Activated T-helper 2 cell treated with anti-CD3 and anti-CD28 coated beads, Interferon-gamma antibody, Interleukin-2, Interleukin-4, amounts not matched to agents 10 μg/mL and 5 μg/mL and 100 μg/mL, durations not matched to agents 14 hours and 24 hours and 36 hours (primary cell): ENCODE measurements at places on chromosomes 4 and X.

GRCh38 chr4:123463869-123464268, 67.3 kb downstream of the SPRY1 start:
- H3K27ac ChIP-seq, result no peak overlapping the region
- peaks cover 4% of the 10 kb centered on the region for H3K4me1 ChIP-seq
- peaks cover 3% of the 10 kb centered on the region for H3K27me3 ChIP-seq
- no peak overlapping the region for H3K4me3 ChIP-seq
- no peak for DNase-seq
- no peaks in the 10 kb centered on the region for H3K36me3 ChIP-seq

GRCh38 chr4:10416441-10416840, 40.8 kb downstream of the ZNF518B start:
- H3K4me1 ChIP-seq, result peaks cover 15% of the 10 kb centered on the region
- H3K36me3 ChIP-seq, result no peaks in the 10 kb centered on the region
- no peak overlapping the region for H3K27ac ChIP-seq
- H3K4me3 ChIP-seq, result no peak overlapping the region

DNA sequence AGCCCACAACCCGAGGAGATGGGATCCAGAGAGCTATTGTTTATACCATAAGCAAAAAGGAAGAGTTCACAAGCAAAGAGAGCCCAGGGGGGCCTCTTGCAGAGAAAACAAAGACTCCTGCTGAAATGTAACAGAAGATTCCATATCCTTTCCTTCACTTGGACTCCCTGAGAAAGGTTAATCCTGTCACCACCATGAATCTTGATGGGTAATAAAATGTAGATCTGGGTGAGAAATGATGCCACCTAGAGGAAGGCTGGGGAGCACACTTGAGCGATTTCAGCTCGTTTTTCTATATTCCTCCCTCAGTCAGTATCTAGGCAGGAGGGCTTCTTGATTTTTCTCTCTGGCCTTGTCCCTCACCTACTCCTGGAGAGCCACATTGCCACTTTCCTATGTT, 10.2 kb upstream of the KCNE5 start:
- H3K4me3 ChIP-seq, result no peak overlapping the region
- peaks cover 20% of the 10 kb centered on the region for H3K36me3 ChIP-seq
- H3K27me3 ChIP-seq, result no peaks in the 10 kb centered on the region
- no peak for DNase-seq

DNA sequence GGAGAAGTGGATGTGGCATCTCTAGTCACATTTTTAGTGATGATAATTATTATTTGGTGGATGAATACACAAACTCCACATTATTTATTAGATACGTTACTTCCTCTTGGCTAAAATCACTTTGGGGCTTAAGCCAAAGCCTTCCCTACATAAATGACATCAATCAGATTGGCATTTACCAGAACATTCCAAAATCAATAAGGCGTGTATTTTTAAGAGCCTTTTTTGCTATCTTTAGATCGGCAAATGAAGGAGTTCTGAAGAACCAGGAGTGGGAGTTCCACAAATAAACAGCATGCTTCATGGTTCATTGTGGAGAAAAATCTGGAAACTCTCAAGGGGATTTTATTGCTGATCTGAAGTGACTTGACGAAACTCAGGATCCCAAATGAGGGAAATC, 89.7 kb downstream of the AMELX start:
- no peaks in the 10 kb centered on the region for H3K4me1 ChIP-seq
- no peak overlapping the region for H3K27ac ChIP-seq
- H3K36me3 ChIP-seq, result no peaks in the 10 kb centered on the region
- H3K4me3 ChIP-seq, result no peak overlapping the region
- no peak for DNase-seq
- H3K27me3 ChIP-seq, result no peaks in the 10 kb centered on the region

DNA sequence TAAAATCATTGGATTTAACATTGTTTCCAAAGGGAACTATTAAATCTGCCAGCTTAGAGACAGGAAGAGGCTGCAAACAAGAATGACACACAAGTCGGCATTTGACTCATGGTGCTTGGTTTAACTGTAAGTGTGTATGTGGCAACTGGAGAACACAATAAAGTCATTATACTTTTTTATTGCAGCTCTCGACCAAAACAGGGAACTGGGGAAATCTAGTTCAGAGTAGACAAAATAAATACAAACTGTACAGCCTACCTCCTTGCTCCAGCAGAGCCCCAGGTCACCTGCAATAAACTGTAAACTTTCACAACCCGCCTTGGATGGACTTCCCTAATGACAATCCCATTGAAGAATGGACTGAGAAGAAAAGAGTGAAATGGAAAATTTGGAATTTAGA, 24.0 kb downstream of the NPY5R start:
- H3K4me1 ChIP-seq, result no peaks in the 10 kb centered on the region
- H3K36me3 ChIP-seq, result no peaks in the 10 kb centered on the region
- no peak overlapping the region for H3K4me3 ChIP-seq

GRCh38 chr4:61860376-61860775, 660.2 kb downstream of the ADGRL3 start:
- H3K36me3 ChIP-seq, result no peaks in the 10 kb centered on the region
- H3K27me3 ChIP-seq, result no peaks in the 10 kb centered on the region
- no peaks in the 10 kb centered on the region for H3K4me1 ChIP-seq
- no peak for DNase-seq
- H3K4me3 ChIP-seq, result no peak overlapping the region

DNA sequence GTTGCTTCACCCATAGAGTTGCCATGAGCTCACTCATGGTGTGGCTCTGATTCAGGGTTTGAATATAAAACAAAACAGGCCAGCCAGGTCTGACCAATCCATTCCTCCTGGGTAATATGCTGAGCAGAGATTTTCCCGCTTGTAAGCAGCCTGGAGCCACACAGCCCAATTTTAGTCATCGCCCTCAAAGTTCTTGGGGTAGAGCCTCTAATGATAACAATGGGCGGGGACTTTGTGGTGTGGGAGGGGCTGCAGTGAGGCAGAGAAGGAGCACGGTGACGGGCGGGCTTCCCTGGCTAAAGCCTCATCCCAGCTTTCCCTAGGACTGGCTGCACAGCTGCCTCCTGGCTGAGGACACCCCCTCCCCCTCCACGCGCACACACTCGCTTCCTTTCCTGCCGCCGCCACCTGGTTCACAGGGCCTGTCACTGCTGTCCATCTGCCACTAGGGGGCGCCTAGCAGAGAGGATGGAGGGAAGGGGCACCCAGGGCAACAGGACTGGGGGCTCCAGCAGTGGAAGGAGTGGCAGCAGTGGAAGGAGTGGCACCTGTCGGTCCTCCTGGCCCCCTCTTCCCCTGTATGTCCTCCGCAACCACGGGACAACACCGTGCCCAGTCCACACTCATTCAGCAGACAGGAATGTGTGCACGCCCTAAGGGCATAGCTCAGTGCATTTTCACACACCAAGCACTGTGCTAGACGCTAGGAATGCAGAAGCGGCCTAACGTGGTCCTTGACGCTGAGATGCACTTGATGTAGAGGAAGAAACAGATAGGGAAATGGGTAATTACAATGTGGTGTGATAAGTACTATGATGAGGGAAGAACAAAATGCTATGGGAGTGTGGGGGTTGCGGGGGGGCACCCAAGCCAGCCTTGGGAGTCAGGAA, 26.8 kb downstream of the PRPS1 start:
- H3K27me3 ChIP-seq, result no peaks in the 10 kb centered on the region
- H3K27ac ChIP-seq, result no peak overlapping the region
- peaks cover 5% of the 10 kb centered on the region for H3K4me1 ChIP-seq
- H3K4me3 ChIP-seq, result no peak overlapping the region
- H3K36me3 ChIP-seq, result peaks cover 3% of the 10 kb centered on the region

DNA sequence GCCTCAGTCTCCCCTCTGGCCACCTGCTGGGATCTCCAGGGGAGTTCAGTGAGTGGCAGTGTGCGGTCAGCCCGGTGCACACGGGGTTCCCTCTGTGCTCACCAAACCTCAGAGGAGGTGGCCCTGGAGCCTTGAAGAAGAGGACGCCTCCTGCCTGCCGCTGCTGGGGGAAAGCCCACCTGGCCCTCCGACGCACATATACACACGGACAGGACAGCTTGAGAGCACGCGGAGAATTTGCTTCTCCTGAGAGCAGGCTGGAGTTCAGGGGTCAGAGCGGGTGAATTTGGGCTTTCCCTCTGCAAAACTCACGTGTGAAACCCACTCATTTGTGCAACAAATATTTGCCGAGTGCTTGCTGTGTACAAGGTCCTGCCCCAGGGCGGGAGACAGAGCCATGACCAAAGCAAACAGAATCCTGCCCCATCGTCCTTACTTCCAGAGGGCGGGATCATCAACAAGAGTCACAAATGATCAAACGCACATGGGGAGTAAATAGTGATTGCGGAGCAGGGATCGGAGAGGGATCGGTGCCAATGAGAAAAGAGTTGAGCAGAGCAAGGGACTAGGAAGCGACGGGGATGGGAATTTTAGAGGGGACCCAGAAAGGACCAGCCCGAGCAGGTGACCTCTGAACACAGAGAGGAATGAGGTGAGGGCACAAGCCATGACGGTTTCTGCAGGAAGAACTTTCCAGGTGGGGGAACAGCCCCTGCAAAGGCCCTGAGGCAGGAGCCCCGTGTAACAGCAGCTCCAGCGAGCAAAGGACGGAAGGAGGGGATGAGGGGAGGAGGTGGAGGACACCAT, 17.6 kb downstream of the BLOC1S4 start:
- H3K36me3 ChIP-seq, result no peaks in the 10 kb centered on the region
- H3K27me3 ChIP-seq, result peaks cover under 1% of the 10 kb centered on the region
- H3K4me3 ChIP-seq, result no peak overlapping the region
- peaks cover 2% of the 10 kb centered on the region for H3K4me1 ChIP-seq
- DNase-seq, result no peak

- H3K4me3 ChIP-seq, result no peak overlapping the region
- peaks cover 9% of the 10 kb centered on the region for H3K4me1 ChIP-seq
- peaks cover 2% of the 10 kb centered on the region for H3K36me3 ChIP-seq
- H3K27me3 ChIP-seq, result peaks cover 77% of the 10 kb centered on the region
These were observed 25.9 kb downstream of the HAND2 start for GRCh38 chr4:173504181-173504503.

- H3K27ac ChIP-seq, result no peak overlapping the region
- H3K36me3 ChIP-seq, result no peaks in the 10 kb centered on the region
- no peak for DNase-seq
- no peaks in the 10 kb centered on the region for H3K4me1 ChIP-seq
- H3K27me3 ChIP-seq, result no peaks in the 10 kb centered on the region
These were observed 120.2 kb downstream of the FAM53A start for GRCh38 chr4:1563768-1564485.

DNA sequence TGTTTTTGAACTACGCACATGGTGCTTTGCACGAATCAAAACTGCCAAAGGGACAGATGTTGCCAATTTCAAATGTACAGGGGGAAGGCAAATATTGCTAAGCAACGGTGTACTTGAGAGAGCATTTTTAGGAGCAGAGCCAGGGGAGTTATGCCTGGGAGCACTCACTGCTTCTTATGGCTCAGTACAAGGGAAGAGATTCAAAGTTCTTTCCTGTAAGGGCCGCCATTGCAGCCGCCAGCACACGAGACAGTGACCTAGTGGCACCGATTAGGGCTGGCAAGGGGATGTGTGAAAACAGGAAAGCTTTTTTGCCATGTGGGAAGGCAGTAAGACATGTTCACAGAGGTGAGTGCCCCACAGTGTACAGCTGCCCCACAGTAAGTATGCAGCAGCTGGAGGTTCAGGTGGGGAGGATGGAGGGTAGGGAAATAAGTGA, 133.8 kb downstream of the AFF1 start:
- peaks cover 19% of the 10 kb centered on the region for H3K36me3 ChIP-seq
- H3K27me3 ChIP-seq, result no peaks in the 10 kb centered on the region
- DNase-seq, result no peak
- no peak overlapping the region for H3K27ac ChIP-seq

DNA sequence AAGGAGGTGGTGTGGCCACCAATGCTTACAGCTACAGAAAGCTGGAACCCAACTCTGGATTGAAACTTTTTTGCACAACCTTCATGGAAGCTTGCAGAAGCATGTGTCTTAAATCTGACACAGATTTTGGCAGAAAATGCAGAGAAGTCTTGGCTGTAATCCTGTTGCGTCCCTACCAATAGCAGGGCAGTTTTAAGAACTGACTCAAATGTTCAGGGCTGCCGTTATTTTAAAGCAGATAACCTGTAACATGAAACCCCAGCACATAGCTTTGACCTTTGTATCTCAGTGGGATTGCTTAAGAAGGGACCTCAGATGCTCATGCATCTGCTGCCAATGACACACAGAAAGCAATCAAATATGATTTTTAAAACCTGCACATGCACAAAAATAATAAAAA, at the start of gene VEGFD:
VEGFD (minus strand) TSS at position 110 of the 400 bp plus-strand sequence. CDS start 467 bp downstream, outside the sequence.
- H3K36me3 ChIP-seq, result no peaks in the 10 kb centered on the region
- no peaks in the 10 kb centered on the region for H3K27me3 ChIP-seq
- DNase-seq, result no peak
- H3K4me1 ChIP-seq, result no peaks in the 10 kb centered on the region
- H3K27ac ChIP-seq, result no peak within 1 kb of the TSS

DNA sequence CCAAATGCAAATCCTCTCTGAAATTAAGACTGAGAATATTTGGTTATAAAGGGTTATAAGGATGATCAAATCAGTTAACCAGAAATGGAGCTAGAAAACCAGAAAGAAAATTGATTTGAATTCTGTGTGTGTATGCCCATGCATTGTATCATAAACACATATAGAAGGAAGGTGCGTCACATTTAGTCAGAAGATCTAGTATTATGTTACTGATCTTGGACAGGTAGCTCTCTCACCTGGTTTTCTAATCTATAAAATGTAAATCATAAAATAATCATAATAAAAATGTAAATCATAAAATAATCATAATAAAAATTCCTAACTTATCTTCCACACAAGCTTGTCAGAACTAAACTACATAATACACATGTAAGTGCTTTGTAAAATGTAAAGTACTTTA, 78.8 kb downstream of the BMP3 start:
- H3K4me1 ChIP-seq, result peaks cover 2% of the 10 kb centered on the region
- H3K36me3 ChIP-seq, result no peaks in the 10 kb centered on the region
- H3K27ac ChIP-seq, result no peak overlapping the region
- no peak for DNase-seq

DNA sequence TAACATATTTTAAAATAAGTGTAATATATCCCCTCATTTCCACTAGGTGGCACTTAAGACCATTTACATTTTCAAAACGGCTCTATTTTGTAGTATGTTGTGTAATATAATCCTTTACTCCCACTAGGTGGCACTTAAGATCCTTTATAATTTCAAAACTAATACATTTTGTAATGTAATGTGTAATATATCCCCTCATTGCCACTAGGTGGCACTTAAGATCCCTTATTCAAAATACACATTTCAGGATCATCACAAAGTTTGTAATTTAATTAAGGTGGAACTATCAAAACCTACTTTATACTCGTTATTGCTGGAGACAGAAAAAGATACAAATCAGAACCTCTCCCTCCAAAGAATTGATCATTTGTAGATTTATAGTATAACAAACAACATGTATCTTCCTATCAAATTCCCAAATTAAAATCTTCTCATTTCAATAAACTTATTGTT, 132.5 kb downstream of the ARHGAP6 start:
- no peaks in the 10 kb centered on the region for H3K4me1 ChIP-seq
- no peaks in the 10 kb centered on the region for H3K36me3 ChIP-seq
- no peak overlapping the region for H3K27ac ChIP-seq
- DNase-seq, result no peak
- H3K27me3 ChIP-seq, result peaks cover 4% of the 10 kb centered on the region

DNA sequence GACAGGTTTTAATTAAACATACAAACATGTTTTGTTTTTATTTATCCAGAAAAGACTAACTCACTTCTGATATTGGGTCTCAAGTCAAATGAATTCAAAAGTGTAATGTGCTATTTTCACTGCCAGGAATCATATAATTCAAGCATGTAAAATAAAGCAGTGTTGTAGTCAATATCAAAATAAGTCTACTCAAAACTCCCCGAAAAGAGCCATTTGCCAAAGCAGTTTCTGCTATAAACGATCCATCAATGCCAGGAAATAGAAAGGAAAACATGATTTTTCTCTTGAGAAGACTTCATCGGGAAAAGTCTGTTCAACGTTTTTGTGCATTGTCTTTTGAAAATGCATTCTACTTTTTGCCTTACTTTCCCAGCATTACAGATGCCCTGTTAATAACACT, 633.3 kb downstream of the FAT4 start:
- DNase-seq, result no peak
- H3K4me3 ChIP-seq, result no peak overlapping the region
- no peaks in the 10 kb centered on the region for H3K27me3 ChIP-seq
- H3K27ac ChIP-seq, result no peak overlapping the region
- H3K36me3 ChIP-seq, result no peaks in the 10 kb centered on the region
